ENCODE measurements at places on chromosomes 7 and 10.

- no peak for DNase-seq
Measured at GRCh38 chr7:103685646-103686045, 239.6 kb upstream of the SLC26A5 start.

- DNase-seq: no peak
Measured at GRCh38 chr10:22635650-22636049, 78.7 kb downstream of the PIP4K2A start.

- no peak for DNase-seq
Measured at GRCh38 chr10:1114315-1114714, 58.1 kb downstream of the WDR37 start.

DNA sequence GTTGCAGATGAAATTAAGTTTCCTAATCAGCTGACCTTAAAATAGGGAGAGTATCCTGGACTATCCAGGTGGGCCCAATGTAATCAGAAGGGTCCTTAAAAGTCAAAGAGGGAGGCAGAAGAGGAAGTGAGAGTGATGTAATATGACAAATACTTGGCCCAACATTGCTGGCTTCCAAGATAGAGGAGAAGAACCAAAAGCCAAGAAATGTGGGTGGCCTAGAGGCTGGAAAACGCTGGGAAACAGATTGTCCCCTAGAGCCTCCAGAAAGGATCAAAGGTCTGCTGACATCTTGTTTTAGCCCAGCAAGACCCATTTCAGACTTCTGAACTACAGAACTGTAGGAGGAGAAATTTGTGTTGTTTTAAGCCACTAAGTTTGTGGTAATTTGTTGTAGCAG is 79.7 kb upstream of the NOBOX start:
- DNase-seq: no peak

- DNase-seq: no peak
Measured at GRCh38 chr7:12028508-12028907, 182.6 kb upstream of the TMEM106B start.

GRCh38 chr7:97096661-97097060 is 20.8 kb upstream of the SDHAF3 start:
- DNase-seq: no peak
